NCI-H1930 (cell line): ENCODE measurements at places on chromosomes 6 and 20.

DNA sequence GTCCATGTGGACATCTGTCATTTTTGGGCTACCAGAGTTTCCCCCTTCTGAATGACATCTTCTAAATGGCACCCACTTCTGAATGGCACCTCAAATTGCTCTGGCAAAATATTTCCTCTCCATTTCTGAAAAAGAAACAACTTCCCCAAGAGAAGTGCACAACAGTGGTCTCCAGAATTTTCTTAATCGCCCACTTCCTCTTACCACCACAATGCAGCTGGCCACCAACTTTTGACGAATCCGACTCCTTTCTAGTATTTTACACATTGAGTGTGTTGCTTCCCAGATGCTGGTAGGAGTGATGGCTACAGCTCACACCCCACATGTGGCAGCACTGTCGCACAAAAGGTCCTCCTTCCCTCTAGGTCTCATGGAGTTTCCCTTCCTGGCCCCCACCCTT lies 216.1 kb downstream of the FOXA2 start:
- no peak for DNase-seq

GRCh38 chr6:105452924-105453756 lies 50.3 kb upstream of the PREP start:
- no peak for DNase-seq

DNA sequence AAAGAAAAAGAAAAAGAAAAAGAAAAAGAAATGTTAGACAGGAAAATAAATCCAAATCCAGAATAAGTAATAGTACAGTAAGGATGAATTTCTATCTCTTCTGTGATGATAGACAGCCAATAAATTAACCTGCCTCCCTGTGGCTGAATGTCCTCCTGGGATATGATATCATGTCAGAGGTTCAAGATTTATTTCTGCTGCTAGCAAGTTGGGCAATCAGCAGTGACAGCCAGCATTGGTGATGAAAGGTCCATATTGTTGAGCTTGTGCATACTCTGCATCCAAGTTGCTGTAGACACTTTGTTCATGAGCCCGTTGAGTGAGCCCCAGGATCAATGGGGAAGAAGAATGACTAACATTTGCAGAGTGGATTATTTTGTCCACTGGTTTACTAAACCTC lies 44.9 kb upstream of the CEP85L start:
- no peak for DNase-seq

- no peak for DNase-seq
Measured at GRCh38 chr6:133590814-133591213, 298.1 kb upstream of the TCF21 start.

DNA sequence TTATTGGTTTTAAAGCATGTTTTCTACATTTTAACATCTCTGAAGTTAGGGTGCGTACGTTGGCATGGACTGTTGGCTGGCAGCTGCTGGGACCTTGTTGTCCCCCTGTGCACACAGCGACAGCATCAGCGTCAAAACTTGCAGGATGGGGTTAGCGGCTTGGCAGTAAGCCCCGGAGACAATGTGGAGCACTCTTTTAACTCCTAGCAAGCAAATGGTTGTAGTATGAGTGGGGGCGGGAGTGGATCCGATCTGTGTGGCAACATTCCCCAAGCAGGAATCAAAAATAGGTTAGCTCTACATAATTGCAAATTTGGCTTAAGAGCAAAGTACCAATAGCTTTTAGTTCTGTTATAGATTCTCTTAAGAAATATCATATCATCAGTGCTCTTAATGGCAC lies 70.1 kb downstream of the NRN1 start:
- DNase-seq: no peak

GRCh38 chr20:3175270-3175669 lies 1.9 kb upstream of the LZTS3 start:
- DNase-seq: no peak

DNA sequence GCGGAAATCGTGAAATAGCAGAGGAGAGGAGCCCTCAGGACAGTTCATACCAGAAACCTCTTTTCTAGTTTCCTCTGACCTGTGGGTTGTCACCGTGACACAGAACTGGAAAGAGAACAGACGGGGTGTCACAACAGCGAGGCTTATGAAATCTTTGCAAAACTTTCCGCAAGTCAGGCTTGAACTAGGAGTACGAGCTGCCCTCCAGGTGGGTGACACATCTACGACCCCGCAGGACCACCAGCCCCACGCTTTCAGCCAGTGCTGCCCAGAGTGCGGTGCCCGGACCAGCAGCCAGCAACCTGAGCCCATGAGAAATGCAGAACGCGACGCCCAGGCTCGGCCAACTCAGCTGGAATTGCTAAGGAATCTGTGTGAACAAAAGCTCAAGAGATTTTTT lies 30.8 kb downstream of the WRNIP1 start:
- no peak for DNase-seq

DNA sequence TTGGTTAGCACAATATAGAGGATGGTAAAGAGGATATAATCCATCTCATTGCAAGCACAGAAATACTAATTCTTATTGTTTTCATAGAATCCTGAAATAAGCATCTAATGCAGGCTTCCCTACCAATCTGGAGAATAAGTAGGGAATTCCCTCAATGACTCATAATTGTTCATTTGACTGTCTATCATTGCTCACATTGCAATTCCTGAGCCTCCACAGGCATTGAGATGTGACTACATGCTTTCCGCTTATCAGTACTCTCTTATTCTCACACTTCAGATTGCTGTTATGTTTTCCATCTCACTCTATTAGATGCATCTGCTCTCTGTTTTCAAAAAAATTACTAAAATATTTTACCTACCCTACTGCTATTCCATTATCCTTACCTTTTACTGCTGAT lies 216.2 kb upstream of the PRSS16 start:
- DNase-seq: no peak

DNA sequence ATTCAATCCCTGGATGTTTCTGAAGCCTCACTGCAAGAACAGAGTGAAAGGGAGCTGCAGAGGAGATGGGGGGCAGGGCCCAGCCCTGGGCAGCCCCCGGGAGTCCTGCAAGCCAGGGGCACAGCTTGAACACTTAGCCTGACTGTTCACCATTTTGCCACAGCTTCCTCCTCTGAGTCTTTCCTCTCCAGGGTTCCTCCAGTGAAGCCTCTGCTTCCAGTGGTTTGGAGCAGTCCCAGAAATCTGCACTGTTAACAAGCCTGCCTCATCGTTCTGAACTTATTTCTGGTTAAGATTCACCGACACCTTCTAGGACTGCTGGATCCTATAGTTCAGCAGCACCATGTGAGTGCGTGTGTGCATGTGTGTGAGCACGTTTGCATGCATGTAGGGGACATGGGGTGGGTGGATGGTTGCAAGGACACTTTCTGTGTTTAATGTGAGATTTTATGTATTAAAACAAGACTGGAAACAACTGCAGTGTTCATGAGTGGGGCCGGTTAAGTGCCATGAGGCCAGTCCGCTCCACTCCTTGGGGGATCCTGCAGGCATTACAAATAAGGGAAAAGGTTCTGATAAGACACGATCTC lies 24.6 kb downstream of the CEBPB start:
- no peak for DNase-seq

DNA sequence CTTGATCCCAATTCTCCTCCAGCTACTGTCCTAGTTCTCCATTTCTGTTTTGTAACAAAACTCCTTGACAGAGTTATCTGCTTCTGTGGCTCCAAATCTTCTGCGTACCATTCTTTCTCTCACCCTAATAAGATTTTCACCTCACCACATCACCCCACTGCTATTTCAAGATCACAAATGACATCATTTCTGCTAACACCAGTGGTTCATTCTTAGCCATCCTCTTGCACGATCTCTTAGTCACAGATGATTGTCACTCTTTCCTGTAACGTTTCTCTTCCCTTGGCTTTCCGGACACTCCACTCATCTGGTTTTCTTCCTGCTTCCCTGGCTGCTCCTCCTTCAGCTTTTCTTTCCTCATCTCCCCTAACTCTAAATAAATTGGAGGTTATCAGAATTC lies 56.8 kb upstream of the FABP7 start:
- DNase-seq: no peak

GRCh38 chr6:73969971-73970970 lies 274.3 kb downstream of the CD109 start:
- DNase-seq: peak; percentile 4

- DNase-seq: no peak
Measured at GRCh38 chr20:23024701-23025100, 10.4 kb upstream of the SSTR4 start.

- DNase-seq: no peak
Measured at GRCh38 chr6:71043902-71044301, 87.0 kb upstream of the B3GAT2 start.

GRCh38 chr20:49394264-49394663 lies 88.2 kb downstream of the KCNB1 start:
- no peak for DNase-seq

DNA sequence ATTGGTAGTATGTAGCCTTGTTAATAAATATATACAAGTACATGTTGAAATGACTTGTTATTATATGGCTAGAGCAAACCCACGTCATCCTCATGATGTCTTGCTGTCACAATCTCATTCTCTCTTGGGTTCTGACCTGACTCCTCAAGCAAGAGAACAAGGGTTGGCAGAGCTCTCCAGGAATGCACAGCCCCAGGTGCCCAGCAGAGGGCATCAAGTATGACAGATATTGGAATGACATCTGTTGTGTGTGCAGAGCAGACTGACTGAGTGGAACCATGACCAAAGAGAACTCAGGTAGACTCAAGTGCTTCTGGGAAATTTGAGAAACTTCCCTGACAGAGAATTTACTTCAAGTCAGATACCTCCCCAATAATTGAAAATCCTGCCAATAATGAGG lies 90.6 kb downstream of the PAX1 start:
- DNase-seq: peak; percentile 10

DNA sequence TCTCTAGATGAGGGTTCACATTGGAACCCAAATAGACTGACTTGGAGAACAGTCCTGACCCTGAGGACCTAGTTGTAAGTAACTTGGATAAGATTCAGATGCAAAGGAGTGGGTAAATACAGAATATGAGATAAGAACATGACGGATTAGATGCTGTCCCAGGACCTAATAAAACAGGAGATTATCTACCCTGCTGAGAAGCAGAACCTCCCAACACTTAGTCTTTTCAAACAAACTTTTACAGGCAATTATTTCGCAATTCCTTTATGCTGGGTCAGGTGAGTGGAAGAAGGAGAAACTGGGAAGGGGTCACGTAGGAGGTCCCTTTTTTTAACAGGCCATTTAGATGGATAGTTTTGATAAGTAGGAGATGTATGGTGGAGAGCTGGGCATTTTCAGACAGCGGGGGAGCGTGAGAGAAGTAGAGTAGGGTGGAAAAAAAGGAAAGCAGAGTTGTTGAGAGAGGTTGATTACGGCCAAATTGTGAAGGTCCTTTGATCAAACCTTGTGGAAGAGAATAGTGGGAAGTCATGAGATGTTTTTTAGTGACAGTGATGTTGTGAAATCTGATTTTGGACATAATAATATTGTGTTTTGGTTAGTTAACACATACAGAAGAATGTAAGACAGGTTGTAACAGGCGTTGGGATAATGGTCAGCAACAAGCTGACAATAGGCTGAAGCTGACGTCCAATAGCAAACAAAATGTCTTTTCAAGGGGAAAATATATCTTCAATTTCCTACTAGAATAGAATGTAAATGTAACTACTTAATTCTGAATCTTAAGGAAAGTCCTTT lies 32.8 kb downstream of the FAM83B start:
- no peak for DNase-seq

- DNase-seq: no peak
Measured at GRCh38 chr6:13696226-13696625, 15.4 kb downstream of the RANBP9 start.

DNA sequence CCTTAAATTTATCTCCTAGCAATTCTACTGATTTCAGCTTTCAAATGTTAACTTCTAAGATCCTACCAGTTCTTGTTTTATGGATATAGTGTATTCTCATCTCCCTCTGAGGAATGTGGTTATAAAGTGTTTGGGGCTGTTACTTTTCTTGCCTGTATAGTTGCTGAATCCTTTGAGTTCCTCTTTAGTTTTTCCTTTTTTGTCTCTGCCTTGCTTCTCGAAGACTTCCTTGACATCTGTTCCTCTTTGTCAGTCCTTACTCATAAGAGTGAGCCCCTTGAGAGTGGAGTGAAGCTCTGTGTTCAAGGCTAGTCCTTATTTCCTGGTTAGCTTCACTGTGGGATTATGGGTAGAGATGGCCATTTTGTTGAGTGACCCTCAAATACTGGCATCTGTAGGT lies 84.6 kb downstream of the ELOVL4 start:
- no peak for DNase-seq

GRCh38 chr6:134870677-134871498 lies 79.0 kb downstream of the ALDH8A1 start:
- DNase-seq: no peak

- DNase-seq: no peak
Measured at GRCh38 chr20:62430311-62430853, 3.0 kb upstream of the RBBP8NL start.

DNA sequence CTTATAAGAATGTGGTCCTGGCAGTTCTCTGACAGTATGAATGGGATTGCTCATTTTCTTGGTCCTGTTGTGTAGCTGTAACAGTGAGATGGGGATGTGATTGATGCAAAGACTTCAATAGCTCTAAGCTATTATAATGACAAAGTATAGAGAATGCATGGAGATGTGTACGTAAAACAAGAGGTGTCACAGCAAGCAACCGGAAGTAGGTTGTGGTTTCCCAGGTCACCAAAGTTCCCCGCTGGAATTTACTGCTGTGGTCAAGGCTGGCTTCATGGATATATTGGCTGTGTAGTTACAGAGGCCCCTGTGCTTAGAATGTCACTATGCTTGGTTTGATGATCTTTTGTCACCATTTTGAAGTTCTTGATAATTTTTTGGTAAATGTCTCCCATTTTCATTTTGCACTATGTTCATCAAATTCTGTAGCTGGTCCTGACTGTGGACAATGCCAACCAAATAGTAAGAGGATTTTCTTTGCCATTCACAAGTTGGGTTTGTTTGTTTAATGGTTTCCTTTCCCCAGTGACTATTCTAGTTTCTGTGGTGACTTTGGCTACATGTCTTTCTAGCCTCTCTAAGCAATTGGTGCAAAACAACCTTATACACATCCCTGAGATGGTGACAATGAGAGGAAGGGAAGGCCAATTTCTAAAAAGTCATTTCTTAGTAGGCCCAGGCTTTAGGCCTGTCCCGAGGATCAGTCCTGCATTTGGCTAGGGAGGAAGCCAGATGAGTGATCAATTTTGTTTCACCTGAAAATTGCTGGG lies 10.5 kb downstream of the DNAH8 start:
- no peak for DNase-seq

GRCh38 chr20:35502352-35502751 lies 27.1 kb downstream of the C20orf173 start:
- no peak for DNase-seq

DNA sequence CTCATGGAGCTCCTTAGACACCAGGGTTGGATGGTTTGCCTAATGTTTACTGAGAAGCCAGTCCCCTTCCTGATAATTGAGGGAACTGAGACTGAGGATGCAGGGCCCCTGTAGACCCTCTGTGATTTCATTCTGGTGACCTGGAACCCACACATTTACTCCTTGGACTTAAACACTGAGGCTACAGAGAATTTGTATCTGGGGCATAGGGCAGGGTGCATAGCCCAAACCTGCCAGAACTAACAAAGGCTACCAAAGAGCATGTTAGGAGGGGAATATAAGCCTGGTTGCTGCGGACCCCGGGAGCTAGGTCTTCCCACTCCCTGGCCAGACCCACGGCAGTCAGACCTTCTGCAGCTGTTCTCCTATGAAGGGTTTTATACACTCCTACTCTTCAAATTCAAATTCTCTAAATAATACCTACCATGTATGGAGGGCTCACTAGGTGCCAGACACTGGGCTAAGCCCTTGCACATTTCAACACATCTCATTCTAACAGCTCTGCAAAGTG lies 19.7 kb downstream of the DAAM2 start:
- DNase-seq: no peak
